Thymus (tissue), 14 donors: ENCODE measurements at places on chromosomes 13 and 19.
A peak's percentile ranks its signal among the peaks of the same experiment; 100 is the strongest.

DNA sequence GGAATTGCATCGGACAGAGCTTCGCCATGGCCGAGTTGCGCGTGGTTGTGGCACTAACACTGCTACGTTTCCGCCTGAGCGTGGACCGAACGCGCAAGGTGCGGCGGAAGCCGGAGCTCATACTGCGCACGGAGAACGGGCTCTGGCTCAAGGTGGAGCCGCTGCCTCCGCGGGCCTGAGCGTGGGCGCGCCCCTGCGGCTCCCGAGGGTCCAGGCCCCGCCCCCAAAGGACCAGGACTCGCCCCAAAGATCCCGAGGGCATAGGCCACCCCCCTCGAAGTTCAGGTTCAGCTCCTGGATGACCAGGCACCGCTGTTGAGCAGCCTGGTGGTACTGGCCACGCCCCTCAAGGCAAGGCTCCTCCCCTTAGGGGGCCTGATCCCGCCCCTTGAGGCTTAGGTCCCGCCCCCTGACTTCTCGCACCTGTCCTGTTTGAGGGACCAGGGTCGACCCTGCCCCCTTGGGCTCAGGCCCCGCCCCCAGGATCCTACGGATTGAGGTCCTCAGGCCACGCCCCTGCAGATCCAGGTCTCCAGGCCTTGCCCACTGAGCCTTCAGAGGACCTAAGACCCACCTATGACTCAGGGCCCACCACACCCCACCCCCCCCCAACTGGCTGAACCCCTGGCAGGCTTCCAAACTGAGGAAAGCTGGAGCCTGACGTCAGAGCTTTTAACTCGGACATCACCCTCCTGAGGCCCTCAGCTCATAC lies 43.1 kb downstream of the CYP4F22 start:
- DNase-seq, result peak; percentile 28

GRCh38 chr19:16077984-16078758 lies 1.9 kb downstream of the TPM4 start:
- DNase-seq, result no peak

GRCh38 chr13:21567714-21568113 lies 36.3 kb downstream of the MICU2 start:
- no peak for DNase-seq

GRCh38 chr13:33319859-33320258 lies 34.3 kb upstream of the STARD13 start:
- no peak for DNase-seq

DNA sequence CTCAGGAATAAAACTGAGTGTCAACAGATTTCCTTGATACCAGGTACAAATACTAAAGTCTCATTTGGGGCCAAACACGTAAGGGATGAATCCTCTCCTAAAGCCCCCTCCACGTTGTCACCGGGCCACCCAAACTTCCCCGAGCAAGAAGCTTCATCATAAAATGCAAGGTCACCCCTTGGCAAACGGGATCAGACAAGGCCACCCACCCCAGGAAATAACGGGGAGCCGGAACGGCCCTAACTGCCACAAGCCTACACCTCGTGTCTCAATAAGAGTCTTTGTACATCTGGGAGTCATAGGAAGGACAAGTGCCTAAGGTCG lies 717 bp downstream of the EEF2 start:
- DNase-seq, result no peak

DNA sequence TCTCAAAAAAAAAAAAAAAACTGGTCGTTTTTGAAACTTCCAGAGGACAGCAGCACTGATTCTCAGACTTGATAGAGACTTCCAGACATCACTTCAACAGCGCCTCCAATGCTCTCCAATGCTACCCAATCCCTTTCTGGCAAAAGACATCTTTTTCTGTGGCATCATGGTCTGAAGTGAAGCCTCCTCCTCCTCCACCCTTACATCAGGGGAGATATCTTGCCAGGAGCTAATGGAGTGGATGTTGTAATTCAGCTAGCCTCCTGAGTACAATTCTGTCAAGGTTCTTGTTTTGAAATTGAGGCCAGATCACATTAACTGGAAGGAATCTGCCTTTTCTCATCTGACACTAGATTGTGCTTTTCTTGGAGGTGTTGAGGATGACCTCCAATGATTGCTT lies 24.2 kb downstream of the FXYD5 start:
- DNase-seq, result no peak

GRCh38 chr13:49319551-49319950 lies 71.8 kb downstream of the CDADC1 start:
- DNase-seq, result no peak

- no peak for DNase-seq
Observed at GRCh38 chr19:46271481-46272197, 25.2 kb upstream of the HIF3A start.

DNA sequence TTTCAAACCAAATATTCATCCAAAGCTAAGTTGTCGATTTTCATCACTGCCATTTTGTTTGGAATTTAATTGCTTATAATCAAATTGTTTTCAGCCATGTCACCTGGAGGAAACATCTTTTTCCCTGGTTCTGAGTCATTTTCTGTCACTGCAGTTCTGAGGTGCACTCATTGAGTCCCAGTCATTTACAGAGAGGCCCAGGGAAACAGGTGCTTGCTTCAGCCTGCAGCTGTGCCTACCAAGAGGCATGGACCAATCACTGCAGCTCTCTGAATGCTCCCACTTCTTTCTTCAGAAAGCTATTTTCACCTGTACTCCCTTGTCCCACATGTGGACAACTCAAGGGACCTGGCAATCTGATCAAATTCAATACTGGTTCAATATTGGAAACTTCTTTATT lies 308.1 kb downstream of the COG6 start:
- DNase-seq, result no peak

GRCh38 chr19:2255982-2256685 lies at the start of gene JSRP1:
Gene JSRP1 (minus strand): TSS chr19:2256417. CDS start chr19:2255314, 1,103 bp downstream.
- no peak for DNase-seq

DNA sequence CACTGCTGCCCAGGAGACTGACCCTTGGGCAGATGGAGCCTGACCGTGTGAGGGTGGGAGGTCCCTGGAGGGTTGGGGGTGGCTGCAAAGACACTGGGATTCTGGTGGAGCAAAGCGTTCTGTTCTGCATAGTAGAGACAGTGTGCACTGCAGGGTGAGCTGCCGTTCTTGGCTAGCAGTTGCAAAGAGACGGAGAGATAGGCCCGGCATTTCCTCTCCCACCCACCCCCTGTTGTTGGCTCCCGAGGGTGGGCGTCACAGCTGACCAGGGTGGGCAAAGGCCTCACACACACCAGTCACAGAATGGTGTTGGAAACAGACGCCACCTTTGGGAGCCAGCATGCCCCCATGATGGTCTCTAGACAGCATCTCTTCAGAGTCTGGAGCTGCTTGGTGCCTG lies 11.4 kb downstream of the TMEM255B start:
- DNase-seq, result no peak
